SW480 (cell line): ENCODE measurements at places on chromosomes 11 and 22.
A peak's percentile ranks its signal among the peaks of the same experiment; 100 is the strongest.

DNA sequence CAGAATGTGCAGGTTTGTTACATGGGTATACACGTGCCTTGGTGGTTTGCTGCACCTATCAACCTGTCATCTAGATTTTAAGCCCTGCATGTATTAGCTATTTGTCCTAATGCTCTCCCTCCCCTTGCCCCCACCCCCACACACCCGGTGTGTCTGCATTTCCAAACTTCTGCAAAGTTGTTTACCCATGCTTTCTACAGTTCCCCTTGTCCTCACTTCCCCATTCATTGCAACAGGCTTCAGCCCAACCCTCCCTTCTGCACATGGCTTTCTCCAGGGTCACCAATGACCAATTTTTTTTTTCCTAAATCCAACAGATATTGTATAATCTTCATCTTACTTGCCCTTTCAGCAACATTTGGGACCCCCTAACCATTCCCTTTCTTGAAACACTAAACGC lies 32.0 kb upstream of the NUP50 start:
- no peak for DNase-seq

GRCh38 chr11:117328375-117329010 lies 839 bp downstream of the CEP164 start:
- DNase-seq, result peak; percentile 51

DNA sequence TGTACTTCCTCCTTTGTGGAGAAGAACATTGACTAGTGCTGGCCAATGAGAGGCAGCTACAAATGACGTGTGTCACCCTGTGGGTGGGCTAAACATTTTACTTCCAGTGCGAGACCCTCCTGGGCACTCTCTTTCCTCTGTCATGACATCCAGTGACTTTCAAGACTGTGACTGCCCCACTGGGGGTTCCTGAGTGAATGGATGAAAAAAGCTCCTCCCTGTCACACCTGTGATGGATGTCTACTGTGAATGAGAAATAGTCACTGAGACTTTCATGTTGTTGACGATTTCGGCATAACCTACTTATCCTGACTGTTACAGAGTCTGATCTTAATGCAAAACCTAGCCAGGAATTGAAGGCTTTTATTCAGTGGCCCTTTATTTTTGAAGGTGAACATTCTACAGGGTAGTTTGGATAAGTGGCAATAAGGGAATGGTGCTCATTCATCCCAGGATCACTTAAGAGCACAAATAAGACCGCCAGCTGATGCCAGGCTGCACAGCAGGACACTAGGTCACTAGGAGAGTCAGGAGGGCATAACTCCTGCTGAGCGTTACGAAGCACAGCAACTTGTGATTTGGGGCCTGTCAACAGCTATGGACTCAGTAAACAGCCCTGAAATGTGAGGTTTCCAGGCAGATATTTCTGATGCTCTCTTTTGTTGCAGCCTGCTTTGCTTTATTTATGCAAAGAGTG lies 636.6 kb downstream of the NTM start:
- DNase-seq, result no peak

DNA sequence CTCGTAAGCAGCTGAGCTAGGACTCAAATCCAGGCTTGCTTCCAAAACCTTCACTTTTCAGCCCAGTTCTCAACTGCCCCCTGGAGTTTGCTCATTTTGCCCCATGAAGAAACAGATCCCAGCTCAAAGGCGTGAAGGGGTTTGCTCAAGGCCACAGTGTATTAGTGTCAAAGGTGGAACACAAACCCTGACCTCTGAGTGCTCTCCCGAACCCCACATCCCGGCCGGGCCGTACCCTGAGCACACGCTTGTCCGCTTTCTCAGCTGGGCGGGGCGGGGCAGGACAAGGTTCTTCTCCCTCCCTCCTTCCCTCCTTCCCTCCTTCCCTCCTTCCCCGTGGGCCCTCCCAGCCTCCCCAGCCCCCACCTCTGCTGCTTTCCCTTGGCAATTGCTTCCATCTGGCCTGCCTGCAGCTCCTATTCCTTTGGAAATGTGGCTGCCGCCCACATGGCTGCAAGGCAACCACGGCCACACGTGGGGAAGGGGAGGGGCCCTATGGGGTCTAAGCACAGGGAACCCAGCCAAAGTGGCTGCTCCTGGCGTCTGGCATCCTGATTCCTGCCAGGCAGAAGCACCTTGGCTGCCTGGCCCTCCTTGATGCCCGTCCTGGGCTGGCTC lies 4.1 kb downstream of the ST3GAL4 start:
- DNase-seq, result no peak

DNA sequence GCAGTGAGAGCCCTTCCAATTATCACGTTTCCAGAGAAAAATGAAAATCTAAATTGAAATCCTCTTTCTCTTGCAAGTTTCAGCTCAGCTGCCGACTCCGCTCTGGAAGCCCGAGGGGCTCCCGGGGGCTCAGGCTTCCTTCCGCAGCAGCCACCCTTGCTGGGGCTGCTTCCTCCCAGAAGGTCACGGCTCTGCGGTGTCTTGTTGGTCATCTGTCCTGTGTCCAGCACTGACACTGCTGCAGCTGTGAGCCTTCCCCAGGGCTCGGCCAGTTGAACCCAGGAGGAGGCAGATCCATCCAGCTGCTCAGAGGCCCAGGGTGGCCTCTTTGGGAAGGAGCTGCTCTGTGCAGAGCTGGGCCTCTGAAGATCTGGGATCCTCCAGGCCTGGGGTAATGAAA lies 1337.2 kb downstream of the TBC1D22A start:
- no peak for DNase-seq

- no peak for DNase-seq
Measured at GRCh38 chr22:49366437-49366836, 461.2 kb downstream of the BRD1 start.

GRCh38 chr22:30208631-30209603 lies 37.6 kb downstream of the LIF start:
- peak; percentile 88 for DNase-seq

- peak; percentile 70 for DNase-seq
Measured at GRCh38 chr11:76807206-76807875, 24.2 kb downstream of the TSKU start.

DNA sequence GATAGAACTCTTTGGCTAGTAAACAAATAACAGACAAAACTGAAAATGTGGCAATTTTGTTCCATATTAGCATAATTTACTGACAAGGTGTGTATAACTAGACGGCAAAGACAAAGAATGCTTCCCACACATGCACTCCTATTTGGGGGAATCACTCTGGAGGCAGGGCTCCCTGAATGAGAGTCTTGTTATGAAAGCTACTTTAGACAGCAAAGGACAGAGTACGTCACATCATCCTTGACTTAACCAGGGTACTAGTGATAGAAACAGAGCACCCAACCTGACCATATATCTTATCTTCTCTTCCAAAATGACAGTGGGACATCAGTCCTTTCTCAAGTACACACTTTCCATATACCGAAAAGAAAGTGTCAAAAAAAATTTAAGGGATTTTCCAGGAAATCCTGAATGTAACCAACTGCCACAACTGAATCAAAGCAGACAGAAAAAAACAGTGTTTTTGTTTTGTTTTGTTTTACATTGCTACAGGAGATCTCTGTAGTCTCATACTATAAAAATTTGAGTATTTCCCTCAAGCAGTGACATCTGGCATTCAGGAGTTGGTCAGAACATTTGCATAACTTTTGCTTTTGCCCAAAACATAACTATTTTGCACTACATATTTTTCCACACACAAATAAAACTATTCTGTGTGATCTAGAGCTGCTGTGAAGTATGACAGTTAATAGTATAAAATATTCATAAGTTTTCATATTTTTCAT lies 98.9 kb downstream of the ARHGAP20 start:
- DNase-seq, result no peak

DNA sequence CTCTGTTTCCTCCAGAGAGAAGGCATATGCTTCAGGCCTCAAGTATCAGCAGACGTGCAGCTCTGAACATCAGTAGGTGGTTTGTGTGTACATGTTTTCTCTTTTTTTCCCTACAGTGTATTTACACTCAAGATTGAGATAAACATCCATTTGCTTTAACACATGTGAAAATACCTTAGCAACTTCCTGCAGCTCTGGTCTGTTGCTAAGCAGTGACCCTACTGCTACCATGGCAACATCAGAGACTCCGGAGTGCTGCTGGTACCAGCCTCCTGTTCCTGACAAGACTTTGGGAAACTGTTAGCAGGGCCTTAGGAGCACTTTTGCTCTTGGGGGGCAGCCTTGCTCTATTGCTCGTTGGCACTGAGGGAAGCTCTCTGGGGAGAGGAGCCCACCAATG lies 221.2 kb upstream of the PLET1 start:
- no peak for DNase-seq

GRCh38 chr22:28103596-28103995 lies 184.5 kb upstream of the PITPNB start:
- no peak for DNase-seq

- DNase-seq, result no peak
Measured at GRCh38 chr11:11117730-11118129, 235.3 kb downstream of the CSNK2A3 start.

GRCh38 chr22:17999851-18000250 lies 24.5 kb downstream of the MICAL3 start:
- peak; percentile 52 for DNase-seq

GRCh38 chr22:35380013-35380412 lies 883 bp upstream of the HMOX1 start:
- DNase-seq, result no peak

DNA sequence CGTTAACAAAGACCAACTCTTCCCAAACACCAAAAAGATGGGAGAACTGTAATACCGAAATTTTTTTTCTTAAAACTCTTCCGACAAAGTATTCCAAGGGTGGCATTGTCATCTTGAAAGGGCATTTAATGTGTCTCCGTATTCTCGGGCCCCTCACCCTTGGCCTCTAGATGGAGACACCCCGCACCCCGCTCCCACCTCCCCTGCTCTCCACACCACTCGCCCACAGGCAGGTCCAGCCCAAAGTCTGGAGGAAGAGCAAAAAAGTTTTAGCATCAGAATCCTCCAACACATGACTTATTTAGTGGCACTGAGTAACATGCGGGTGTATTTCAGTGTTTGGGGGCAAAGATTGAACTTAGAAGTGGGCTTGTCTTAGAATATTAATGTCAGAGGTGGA lies 20.7 kb downstream of the SPATA19 start:
- no peak for DNase-seq

DNA sequence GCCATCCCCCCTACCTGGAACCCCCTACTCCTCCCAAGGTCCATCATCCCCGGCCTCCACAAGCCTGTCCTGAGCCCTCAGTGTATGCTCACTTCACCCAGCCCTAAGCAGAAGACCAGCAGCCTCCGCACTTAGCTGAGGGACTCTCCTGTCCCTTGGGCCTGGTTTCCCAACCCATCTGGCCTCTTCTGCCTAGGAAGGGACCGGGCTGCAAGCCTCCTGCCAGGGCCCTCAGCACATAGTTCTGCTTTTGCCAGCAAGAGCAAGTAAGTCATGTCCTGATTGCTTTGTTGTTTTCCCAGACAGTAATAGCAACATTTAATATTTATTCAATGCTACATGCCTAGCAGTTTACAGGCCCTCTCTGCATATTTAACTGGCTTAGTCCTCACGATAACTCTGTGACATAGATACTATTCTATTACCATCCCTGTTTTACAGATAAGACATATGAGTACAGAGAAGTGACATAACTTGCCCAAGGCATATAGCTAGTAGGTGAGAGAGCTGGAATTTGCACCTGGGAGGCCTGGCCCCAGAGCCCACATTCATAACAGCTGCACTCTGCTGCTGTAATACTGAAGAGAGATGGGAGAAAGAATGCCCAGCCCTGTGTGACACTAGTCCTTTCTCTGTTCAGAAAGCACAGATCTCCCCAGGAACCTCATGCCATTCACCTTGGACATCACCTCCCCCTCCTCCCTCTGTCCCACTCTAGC lies 139.2 kb downstream of the PARVA start:
- DNase-seq, result no peak
